Urinary bladder (tissue), 4 donors: ENCODE measurements at places on chromosomes 4 and X. TPM values are rescaled to one million over a fixed set of nuclear protein-coding genes. Genes with fewer than 3 reads are reported as not detected.

The GYG2 gene
- total RNA-seq = 5.8 TPM

The DGAT2L6 gene
- total RNA-seq = not detected

The CT83 gene
- total RNA-seq = not detected

The CLNK gene
- 1.2 TPM for total RNA-seq

The COL4A5 gene
- 296 TPM for total RNA-seq

The AMOT gene
- total RNA-seq = 29.2 TPM

The AIFM1 gene
- 10.8 TPM for total RNA-seq

The ARHGEF9 gene
- total RNA-seq = 26.6 TPM

The SMARCA1 gene
- 96.0 TPM for total RNA-seq

The MAGEB1 gene
- total RNA-seq = not detected

The ABHD18 gene
- total RNA-seq = 19.5 TPM

The UNC5C gene
- total RNA-seq = 31.5 TPM

The TRAM1L1 gene
- 7.2 TPM for total RNA-seq

The DCX gene
- total RNA-seq = 9.6 TPM

The GAGE13 gene
- total RNA-seq = not detected

The STATH gene
- total RNA-seq = not detected

The BMPR1B gene
- total RNA-seq = 1.7 TPM

The PAGE2B gene
- total RNA-seq = not detected

The ZNF630 gene
- total RNA-seq = 9.5 TPM

The UGT2B10 gene
- not detected for total RNA-seq

The ZDHHC15 gene
- 8.0 TPM for total RNA-seq

The HTN3 gene
- total RNA-seq = not detected

The XK gene
- 4.2 TPM for total RNA-seq

The SPP1 gene
- 76.1 TPM for total RNA-seq

The TACR3 gene
- 7.3 TPM for total RNA-seq
